NCI-H226 (cell line): ENCODE measurements at places on chromosomes 11 and 22.

GRCh38 chr11:115377882-115378296 lies 126.3 kb downstream of the CADM1 start:
- DNase-seq: no peak

- DNase-seq: peak; percentile 77
Measured at GRCh38 chr22:31241936-31242335, 29.8 kb downstream of the LIMK2 start.

GRCh38 chr11:114501901-114502300 lies 57.8 kb downstream of the NXPE1 start:
- no peak for DNase-seq

GRCh38 chr11:11971906-11972547 lies 36.4 kb downstream of the DKK3 start:
- no peak for DNase-seq

GRCh38 chr11:105033343-105033742 lies 1.6 kb downstream of the CASP1 start:
- no peak for DNase-seq

DNA sequence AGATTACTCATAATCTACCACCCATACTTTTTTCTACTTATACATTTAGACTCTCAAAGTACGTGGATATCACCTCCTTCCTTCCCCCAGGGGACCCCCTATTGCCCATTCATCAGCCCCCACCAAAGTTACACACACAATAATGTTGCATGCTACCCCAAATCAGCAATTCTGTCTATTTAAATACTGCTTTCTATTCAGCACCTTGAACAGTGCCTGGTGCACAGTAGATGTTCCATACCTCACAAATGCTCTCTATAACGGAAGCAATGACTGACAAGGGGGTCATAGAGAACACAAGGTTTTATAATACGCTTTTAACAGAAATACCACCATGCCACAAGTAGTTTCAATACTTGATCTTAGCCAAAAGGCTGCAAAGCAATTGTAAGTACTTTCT lies 370.7 kb downstream of the MIAT start:
- no peak for DNase-seq

DNA sequence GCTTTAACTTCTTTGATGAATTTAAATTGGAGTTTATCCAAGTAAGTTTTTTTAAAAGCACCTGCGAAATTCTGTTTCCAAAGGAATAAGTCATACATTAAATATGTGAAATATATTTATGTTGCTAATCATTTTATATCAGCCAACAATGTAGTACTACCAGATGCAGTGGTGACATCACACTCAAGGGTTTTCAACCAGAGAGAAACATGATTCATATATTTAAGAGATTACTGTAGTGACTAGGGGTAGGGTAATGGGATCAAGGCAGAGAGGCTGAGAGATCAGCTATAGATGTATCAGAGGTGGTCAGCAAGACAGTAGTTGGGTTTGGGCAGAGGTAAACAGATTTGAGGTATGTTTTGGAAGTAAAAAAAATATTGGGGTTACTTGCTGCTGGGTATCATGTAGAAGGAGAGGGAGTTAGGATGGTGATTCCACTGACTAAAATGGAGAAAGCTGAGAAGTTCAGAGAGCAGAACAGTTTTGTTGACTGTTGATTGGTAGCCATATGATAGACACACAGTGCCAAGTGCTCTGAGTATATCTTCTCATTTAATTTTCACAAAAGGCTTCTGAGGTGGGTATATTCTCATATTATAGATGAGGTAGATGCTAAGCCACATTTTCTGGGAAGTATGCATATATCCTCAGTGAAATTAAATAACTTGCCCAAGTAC lies 39.4 kb downstream of the CEP57 start:
- peak; percentile 68 for DNase-seq

DNA sequence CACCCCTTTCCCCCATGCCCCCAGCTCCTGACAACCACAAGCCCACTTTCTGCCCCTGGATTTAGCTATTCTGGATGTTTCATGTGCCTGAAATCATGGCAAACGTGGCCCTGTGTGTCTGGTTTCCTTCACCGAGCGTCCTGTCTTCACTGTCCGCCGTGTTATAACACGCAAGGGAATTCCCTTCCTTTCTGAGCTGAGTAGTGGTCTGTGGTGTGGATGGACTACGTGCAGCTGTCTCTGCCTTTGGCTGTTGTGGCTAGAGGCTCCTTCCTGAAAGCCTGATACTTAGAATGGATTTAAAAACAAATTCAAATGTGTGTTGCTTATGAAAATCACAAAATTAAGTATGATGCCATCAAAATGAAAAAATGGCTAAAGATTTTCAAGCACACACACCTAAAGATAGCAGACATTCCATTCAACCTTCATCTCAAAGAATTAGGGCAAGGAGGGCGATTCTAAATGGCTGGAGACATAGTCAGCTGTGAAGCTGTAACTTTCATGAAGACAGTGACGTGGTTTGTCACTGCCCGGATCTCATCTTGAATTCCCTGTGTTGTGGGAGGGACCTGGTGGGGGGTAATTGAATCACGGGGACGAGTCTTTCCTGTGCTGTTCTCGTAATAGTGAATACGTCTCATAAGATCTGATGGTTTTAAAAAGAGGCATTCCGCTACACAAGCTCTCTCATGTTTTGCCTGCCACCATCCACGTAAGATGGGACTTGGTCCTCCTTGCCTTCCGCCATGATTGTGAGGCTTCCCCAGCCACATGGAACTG lies 30.5 kb downstream of the KCNQ1 start:
- DNase-seq: no peak

DNA sequence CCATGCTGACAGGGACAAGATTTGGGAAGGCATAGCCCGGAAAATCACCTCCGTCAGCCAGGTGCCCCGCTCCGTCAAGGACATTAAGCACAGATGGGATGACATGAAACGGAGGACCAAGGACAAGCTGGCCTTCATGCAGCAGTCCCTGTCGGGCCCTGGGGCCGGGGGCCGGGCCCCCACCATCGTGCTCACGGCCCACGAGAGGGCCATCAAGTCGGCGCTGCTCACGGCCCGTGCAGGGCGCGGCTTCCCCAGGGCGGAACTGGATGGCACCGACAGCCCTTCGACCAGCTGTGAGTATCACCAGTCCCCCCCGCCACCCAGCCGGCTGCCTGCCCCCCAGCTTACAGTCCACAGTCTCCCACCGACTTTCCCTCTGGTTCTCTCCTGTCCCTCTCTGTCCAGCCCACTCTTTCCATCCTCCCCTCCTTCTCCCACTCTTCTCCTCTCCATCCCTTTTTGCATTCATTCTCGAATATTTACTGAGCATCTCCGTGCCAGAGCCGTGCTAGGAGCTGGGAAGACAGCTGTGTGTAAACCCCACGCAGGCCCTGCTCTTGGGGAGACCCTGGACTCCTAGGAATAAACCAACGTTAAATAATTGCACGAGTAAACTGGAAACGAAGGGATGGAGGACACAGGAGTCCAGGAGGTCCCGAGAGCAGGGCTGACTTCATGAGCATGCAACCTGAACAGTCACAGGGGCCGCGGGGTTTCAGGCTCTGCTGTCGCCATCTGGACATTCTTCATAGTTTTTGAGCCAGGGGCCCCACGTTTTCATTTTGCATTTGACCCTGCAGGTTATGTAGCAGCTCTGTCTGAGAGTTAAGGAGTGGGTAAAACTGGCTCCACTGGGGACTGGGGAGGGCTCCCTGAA lies 62.8 kb downstream of the PRDM11 start:
- no peak for DNase-seq

DNA sequence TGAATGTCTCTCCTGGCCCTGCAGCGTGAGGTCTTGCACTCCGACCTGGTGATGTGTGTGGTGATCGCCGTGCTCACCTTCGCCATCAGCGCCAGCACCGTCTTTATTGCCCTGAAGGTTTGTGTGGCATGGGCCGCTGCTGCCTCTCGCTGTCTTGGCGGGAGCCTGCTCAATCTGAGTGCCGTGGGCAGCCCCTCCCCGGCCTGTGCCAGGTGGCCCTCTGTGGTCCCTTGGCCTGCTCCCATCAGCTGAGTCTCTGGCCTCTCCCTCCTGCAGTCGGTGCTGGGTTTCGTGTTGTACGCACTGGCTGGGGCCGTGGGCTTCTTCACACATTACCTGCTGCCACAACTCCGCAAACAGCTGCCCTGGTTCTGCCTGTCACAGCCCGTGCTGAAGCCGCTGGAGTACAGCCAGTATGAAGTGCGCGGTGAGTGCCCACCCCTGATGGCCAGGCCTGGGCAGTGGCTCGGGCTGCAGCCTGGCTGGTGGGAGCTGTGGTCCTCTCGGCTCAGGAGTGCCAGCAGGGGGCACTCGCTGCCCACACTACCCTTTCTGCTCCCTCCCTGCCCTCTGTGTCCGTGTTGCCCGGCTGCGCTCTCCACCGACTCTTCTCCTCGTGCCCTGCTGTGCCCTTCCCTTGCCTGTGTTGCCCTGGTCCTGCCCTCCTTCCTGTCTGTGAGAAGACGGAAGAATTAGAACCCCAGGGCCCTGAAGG lies 10.2 kb downstream of the PCNX3 start:
- no peak for DNase-seq

- no peak for DNase-seq
Measured at GRCh38 chr11:43547889-43548381, 132.6 kb upstream of the HSD17B12 start.

- no peak for DNase-seq
Measured at GRCh38 chr11:86034710-86035109, 34.2 kb downstream of the PICALM start.

DNA sequence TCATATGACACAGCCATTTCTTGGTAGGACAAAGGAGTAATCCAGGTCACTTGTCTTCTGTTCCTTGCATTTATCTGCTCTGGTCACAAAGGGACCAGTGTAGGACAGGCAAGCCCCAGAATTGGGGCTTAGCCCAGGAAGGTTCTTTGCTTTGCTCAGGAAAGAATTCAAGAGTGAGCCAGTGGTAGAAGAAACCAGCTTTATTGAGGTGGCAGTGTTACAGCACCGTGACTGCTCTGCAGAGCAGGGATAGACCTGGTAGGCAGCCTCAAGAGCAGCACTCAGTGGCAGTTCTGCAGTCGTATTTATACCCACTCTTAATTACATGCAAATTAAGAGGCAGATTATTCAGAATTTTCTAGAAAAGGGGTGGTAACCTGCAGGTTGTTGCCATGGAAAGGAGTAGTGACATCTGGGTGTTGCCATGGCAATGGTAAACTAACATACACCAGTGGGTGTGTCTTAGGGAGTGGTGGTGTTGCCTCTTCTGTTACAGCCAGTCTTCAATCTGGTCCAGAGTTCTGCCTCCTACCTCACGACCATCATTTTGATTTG lies 84.9 kb upstream of the RAB1B start:
- DNase-seq: no peak

DNA sequence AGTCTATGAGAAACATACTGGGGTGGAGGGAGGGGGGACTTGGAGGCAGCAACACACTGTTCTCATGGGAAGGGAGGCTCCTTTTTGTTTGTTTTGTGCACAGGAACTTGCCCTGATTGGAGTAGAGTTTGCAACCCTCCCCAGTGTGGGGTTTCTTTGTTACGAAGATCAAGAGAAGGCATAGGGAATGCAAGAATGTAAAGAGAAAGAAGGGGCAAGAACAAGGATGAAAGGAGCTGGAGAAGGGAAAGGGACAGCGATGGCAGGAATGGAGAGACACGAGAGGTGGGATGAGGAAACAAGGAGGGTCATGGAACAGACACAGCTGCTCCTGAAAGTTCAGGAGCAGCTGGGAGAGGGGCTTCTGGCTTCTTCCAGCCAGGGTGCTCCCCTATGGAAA lies 611.7 kb downstream of the NTM start:
- DNase-seq: no peak

- DNase-seq: no peak
Measured at GRCh38 chr22:21606775-21607174, 23.0 kb downstream of the YDJC start.

- DNase-seq: peak; percentile 9
Measured at GRCh38 chr22:28009272-28009827, 90.3 kb upstream of the PITPNB start.

DNA sequence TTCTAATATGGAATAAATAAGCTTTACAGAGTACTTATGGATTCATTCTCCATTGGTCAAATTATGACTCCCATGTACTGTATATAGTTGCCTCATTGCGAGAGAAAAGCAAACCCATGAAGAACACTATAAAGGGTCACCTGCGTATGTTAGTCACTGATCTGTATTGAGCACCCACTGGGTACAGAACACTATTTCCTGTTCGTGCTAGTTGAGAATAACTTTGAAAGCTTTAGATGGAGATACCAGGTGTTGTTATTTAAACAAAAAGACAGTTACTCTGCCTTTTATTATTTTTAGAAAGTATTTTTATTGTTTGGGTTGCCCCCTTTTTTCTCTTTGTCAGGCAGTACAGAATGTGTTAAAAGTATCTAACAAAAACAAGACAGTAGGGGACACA lies 79.9 kb downstream of the DEUP1 start:
- DNase-seq: no peak

DNA sequence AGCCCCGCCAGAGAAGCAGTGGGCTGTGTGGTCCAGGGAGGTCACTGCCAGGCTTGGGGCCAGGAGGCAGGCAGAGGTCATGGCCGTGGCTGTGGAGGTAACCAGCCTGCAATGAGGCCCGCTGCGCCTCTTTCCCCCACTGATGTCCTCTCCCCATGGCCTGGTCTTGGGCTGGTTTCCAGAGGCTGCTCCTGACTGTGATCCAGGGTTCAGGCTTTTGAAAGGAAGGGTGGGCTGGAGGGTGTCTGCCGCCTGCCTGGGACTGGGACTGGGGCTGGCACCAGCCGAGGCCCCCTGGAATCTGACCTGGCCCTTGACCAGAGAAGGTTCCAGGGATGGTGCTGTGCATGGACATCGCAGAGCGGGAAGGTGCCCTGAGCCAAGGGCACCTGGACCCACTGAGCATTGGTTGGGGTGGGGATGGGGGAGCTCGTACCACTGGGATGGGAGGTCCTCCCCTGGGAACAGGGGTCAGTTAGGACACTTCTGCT lies 59.6 kb upstream of the THY1 start:
- DNase-seq: no peak

DNA sequence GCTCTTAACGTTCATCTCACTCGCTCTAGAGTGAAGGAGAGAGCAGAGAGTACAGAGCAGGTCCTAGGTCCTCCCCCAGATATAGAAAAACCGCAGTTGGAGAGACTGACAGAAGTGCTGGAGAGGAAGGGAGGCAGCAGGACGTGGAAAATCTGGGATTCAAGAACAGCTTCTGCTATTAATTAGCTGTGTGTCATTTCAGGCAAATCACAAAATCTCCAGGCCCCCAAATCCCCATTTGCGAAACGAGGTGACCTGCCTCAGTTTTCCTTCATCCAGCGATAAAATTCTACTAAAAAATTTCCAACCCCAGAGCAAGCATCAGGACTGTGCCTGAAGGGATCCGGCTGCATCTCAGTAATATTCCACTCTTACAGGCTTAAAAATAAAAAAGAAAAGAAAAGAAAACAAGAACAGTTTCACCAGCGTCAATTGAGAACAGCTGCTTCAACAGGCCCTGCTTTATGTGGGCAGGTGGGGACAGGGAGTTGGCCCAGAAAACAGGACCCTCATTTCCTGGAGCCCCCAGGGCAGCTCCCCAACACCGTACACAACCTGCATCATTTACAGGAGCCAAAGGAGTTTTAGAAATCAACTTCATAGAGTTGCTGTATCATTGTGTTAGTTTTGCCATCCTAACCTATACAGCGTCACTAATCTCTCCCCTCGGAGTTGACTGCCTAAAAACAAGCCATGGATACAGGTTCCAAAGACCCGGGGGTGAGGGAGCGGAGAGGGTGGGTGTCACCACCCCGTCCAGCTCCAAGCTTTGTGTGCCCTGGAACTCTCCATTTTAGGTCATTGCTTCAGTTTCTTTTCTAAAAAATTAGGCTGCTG lies 2.3 kb upstream of the MALAT1 start:
- DNase-seq: no peak

- DNase-seq: no peak
Measured at GRCh38 chr22:32632512-32633315, 158.1 kb downstream of the FBXO7 start.
